ENCODE measurements at places on chromosomes 7 and 10.

GRCh38 chr10:94066411-94066810 is 72.7 kb downstream of the PLCE1 start:
- no peak for DNase-seq

DNA sequence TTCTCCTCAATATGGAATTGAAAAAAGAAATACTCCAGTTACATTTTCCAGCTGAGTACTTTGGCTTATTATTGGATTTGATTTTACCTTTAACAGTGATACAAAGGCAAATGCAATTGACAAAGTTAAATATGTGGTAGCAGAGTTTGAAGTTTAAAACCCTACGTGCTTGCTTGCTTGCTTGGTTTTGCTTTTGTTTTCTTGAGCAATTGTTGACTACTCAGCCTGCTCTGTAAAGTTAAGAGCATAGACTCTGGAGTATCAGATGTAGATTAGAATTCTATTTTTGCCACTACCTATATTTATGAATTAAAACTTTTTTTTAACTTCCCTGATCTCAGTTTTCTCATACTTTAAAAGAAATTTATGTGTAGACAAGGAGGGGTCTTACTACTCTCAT is 51.4 kb downstream of the PCDH15 start:
- DNase-seq, result no peak

- DNase-seq, result no peak
Observed at GRCh38 chr10:51313773-51314478, 239.6 kb downstream of the PRKG1 start.

GRCh38 chr10:43287056-43288007 is 20.5 kb upstream of the RASGEF1A start:
- DNase-seq, result no peak

- no peak for DNase-seq
Observed at GRCh38 chr10:117480097-117480496, 62.4 kb upstream of the EMX2 start.

- peak; percentile 26 for DNase-seq
Observed at GRCh38 chr7:51471210-51471980, 154.8 kb upstream of the COBL start.

DNA sequence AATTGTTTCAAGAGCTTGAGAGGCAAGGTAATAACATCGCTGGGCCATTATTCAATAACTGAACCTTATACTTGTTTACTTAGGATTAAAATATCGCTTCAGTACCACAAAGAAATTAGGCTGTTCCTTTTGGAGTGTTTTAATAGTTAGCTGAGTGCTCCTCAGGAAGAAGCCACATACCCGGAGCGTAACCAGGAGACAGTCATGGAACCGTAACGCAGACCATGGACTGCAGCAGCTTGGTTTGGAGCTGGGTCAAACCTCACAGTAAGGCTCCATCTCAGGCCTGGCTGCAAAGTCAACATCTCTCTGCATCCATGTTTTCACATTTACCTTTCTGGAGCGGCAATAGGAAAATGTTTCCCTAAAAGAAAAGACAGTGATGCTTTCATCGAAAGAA is 599.0 kb downstream of the TNS3 start:
- DNase-seq, result no peak

- DNase-seq, result no peak
Observed at GRCh38 chr10:90845726-90846125, 12.1 kb downstream of the HTR7 start.

DNA sequence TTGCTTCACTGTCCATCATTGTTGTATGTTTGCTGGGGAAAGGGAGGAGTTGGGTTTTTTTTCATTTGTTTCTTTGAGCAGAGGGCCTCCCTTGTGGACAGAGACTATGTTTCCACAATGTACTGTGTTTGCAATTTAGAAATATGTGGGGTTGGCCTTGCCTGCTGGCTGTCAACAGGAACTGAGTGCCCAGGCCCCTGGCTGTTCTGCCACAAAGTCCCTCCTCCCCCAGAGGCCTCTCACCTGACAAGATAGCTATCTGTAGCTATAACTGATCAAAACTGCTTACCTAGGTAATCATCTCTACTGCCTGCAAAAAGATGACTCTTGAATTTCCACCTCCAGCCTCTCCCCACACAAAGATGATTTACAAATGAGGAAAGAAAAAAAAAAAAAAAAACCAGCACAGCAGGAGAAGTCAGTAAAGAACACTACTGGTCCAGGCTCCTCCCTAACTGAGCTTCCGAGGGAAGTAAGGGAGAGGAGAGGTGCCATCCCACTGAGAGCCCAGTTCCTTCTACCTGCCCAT is 121.8 kb downstream of the SGMS1 start:
- DNase-seq, result no peak

GRCh38 chr7:12890586-12890985 is 203.2 kb downstream of the ARL4A start:
- DNase-seq, result no peak

DNA sequence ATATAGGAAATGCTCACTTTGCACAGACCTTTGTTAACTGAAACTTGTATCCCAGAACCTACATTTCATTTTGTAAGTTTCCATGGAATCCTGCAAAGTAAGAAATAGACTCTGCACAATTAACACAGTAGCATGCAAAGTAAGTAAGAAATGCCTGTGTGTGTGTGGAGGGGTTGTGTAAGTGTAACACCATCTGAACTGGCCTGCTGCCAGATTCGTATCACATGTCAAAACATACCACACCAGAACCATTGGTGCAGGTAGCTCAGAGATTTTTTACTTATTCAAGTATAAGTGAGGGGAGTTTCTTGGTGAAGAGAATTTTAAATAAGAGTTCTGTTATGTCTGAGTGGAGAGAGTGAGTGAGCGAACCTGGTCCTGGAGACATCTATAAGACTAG is 17.9 kb upstream of the DDX21 start:
- DNase-seq, result no peak

DNA sequence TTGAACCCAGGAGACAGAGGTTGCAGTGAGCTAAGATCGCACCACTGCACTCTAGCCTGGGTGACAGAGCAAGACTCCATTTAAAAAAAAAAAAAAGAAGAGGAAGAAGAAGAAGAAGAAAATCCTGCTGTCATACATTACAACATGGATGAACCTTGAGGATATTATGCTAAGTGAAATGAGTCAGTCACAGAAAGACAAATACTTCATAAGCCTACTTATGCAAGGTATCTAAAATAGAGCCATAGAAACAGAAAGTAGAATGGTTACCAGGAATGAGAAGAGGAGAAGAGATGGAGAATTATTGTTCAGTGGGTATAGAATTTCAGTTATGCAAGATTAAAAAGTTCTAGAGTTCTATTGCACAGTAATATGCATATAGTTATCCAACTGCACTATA is 466.5 kb downstream of the PLXNA4 start:
- no peak for DNase-seq

GRCh38 chr7:51878865-51879264 is 562.3 kb upstream of the COBL start:
- no peak for DNase-seq

DNA sequence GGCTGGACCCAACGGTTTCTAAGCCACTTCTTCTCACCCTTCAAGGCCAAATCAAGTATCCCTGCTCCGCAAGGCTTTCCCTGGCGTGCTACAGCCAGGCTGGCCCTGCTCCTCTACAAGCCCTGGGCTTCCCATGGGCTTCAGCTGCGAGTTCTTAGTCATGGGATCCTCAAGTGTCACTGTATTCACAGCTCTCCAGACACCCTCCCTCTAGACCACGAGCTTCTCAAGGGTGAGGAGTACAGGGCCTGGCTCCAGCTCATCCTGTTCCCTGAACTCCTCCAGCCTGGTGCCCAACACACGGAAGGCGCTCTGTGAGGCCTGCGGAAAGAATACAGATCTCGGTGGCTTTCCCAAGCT is 38.8 kb downstream of the FAM53B start:
- DNase-seq, result no peak

DNA sequence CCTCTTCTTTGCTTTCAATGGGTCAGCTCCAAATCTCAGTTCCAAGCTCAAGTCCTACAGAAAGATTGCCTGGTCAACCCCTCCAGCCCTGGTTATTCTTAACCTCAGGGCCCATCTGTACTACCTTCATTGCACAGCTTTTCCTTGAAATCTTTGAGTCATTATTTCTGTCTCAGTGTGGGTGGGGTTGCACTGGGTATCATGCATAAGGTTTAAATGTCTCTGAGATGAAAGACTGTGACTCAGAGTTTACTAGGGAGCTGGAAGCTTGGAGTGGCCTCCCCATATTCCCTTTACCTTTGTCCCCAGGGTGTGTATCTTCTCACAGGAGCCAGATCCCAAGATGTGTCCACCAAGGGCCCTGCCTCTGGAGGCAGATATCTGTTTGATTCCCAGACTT is 3.3 kb upstream of the OR6V1 start:
- DNase-seq, result no peak

GRCh38 chr10:89566992-89567391 is 31.6 kb upstream of the SLC16A12 start:
- DNase-seq, result no peak

- DNase-seq, result no peak
Observed at GRCh38 chr7:121623130-121623872, 227.2 kb upstream of the FAM3C start.

GRCh38 chr7:77627309-77627676 is 69.0 kb upstream of the RSBN1L start:
- DNase-seq, result no peak

- DNase-seq, result no peak
Observed at GRCh38 chr7:111050875-111051416, 40.0 kb upstream of the LRRN3 start.

DNA sequence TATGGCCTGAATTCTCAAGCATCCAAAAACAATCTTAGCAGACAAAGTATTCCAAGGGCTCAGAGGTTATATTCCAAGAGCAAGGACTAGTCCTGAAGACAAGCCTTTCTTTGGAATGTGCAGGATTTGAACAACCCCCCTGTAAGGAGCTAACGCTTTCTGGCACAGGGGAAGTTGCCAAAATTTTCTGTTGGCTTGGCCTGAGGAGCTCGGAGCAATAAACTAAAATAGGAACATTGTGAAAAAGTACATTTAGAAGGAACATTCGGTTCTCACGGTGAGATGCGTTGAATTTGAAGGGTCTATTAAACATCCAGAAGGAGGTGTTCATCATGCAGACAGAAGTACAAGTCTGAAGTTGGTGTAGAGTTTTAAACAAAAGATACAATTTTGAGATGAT is 1030.5 kb upstream of the CELF2 start:
- DNase-seq, result no peak

DNA sequence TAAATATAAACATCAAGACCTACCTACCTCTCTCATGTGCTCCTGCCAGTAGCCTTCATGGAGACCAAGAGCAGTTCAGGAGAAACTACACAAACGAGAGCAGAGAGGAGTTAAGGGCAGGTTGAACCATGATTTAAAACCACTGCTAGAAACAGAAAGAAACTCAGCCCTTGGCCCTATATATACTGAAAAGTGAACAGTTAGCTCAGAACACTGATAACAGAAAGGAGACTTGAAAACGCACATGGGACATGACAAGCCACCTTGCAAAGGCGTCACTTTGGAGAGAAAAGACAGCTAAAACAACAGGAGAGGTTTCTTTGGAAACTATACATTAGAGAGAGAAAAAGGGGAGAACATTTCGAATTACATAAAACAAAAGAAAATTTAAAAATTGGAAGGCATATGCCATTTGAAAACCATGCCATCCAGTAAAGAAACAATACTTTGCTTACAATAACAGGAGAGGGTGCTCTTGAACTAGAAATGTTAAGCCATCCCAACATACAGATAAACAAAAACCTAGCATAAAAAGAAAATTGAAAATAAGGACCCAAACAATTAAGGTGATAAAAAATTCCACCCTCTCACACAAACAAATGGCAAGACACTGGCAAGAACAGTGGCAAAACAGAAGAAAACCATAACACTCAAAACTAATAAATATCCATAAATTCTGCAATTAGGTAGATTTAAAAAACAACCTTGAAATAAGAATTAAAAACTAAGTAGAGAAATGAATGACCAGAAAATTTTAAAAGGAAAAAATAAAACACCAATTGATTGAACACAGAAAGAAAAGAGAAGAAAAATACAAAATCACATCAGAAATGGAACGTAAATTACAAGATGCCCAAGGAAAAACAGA is 232.7 kb downstream of the IMMP2L start:
- no peak for DNase-seq

DNA sequence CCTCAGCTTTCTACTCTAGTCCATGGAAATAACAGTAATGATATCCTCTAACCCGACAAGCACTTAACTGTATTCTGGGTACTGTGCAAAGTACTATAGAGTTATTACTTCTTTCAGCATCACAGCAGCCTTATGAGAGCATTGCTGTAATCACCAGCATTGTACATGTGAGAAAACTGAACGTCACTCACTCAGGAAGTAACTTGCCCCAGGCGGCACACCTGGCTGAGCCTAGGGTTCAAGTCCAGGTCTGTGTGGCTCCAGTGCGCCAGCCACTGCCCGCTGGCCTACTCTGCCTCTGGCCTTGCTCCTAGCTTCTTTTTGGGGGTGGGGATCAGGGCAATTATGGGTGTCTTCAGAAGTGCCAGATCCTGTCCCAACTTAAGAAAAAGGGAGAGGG is 50.5 kb downstream of the ZMIZ1 start:
- DNase-seq, result no peak

- DNase-seq, result no peak
Observed at GRCh38 chr10:13559124-13559700, 27.6 kb upstream of the PRPF18 start.

- no peak for DNase-seq
Observed at GRCh38 chr7:112556633-112557032, 75.8 kb downstream of the LSMEM1 start.

- DNase-seq, result peak; percentile 38
Observed at GRCh38 chr7:131040467-131040932, 287.2 kb upstream of the MKLN1 start.
